Stimulated activated CD8-positive, alpha-beta memory T cell treated with anti-CD3 and anti-CD28 coated beads, Interleukin-15, amount 100 ng/mL, for 24 hours (primary cell): ENCODE measurements at places on chromosomes 7 and 10.

DNA sequence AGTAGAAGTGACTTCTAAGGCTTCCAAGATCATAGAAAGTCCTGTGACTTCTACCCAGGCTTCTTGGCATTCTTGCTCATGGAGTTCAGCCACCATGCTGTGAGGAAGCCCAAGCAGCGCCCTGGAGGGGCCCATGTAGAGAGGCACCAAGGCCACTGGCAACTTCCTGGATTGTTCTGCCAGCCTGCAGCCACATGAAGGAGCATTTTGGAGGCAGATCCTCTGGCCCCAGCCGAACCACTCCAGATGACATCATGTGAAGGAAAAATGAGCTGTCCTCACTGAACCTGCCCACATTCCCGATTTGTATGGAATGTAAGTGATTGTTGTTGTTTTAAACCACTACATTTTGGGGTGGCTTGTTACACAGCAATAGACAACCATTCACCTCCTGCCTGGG, 51.5 kb upstream of the MNX1 start:
- no peak for DNase-seq

GRCh38 chr10:128277267-128277840, 151.1 kb upstream of the MKI67 start:
- DNase-seq, result no peak

GRCh38 chr10:3178042-3178441, 5.5 kb upstream of the PITRM1 start:
- DNase-seq, result no peak

DNA sequence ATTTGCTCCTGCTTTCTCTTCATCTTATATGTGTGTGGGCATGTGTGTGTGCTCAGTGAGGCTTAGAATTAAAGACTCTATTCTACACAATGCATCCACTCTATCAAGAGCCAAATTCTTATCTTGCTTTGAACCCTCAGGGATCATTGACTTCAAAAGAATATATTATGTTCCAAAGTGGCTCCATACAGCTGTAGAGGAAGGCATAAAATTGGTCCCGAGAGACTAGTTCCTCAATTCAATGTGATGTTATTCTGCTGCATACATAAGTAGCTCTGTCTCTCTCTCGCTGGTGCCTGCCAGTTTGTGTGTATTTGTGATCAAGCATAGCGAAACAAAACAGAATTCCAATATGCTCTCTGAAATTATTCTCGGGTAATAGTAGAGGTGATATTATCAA, 997.9 kb upstream of the POT1 start:
- DNase-seq, result no peak

GRCh38 chr7:87797395-87797794, 78.8 kb downstream of the SLC25A40 start:
- DNase-seq, result no peak

DNA sequence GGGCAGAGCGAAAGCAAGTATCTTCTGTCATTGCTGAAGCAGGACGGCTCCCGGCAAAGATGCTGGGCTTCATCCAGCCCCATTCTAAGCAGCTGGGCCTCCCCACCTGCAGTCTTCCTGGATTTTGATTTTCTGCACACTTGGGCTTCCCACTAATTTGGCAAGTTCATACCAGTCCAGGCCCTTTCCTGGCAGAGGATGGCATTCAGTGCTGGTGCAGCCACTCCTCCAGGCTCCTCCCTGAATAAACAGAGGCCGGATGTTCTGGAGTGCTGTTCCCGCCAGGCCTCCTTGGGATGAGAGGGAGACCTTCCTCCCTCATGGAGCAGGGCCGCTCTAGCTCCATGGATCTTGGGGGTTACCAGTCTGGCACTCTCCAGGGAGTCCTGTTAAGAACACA, 3.4 kb downstream of the BAG3 start:
- DNase-seq, result no peak

GRCh38 chr7:105820363-105821066, 55.9 kb downstream of the ATXN7L1 start:
- no peak for DNase-seq

DNA sequence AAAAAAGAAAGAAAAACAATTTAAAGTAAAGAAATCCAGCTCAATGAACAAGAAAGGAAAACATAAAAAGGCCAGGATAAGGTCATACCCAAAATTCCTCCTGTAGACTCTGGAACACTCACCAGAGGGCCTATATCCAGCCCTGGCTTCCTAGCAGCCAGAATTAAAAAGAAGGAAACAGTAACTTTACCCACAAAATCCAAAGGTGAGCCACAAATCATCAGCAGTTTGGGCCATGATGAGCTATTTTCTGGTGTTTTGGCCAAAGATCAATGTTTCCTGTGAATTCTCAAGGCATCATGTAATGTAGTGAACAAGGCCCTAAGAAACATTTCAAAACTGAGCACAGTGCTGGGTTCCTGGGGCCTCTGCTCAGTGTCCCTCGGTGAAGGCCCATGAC, 87.8 kb downstream of the LARP4B start:
- no peak for DNase-seq

DNA sequence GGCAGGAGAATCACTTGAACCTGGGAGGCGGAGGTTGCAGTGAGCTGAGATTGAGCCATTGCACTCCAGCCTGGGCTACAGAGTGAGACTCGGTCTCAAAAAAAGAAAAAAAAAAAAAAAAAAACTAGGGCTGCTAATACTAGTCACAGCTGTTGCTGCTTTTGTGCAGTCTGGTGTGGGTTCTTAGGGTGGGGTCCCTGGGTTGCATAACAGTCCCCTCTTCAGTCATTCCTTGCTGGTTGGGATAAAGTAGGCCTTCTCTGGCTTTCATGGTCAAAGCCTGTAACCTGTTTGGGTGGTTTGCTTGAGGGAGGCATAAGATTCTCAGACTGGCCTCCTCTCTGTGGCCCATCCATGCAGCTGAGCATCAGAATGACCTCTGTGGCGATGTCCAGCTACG, 14.1 kb downstream of the SSMEM1 start:
- DNase-seq, result no peak

GRCh38 chr7:90212149-90212495, 582 bp downstream of the STEAP2 start:
- no peak for DNase-seq

DNA sequence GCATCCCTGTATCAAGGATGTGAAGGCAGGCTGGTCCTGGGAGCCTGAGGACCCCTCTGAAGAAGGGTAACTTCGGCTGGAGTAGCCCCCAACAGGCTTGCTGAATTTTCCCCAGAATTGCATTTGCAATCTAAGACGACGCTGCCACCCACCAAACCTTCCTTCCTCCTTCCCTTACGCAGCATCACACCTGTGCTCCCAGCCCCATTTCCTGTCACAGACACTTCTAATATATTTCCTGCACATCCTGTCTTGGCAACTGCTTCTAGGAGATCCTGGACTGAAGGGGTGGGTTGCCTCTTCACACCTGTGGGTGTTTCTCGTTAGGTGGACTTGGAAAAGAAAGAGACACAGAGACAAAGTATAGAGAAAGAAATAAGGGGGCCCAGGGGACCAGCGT, 9.4 kb upstream of the PGAM1 start:
- DNase-seq, result no peak

DNA sequence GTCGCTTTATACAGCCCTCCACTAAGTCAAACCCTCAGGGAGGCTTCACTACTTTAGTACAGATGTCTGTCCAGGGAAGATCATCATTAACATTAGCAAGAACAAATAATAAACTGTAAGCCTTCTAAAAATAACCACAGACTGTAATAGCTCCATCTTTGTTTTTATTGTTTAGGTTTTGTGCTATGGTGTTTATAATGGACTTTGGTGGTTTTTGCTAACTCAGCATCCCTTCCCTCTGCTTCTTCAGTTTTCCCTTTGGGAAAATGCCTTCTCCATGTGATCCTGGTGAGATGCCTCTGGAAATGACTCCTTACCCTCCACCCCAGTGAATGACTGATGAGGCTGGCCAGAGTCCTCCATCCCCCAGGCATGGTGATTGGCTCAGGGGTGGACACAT, 131.3 kb downstream of the ICA1 start:
- DNase-seq, result no peak

- DNase-seq, result no peak
Observed at GRCh38 chr10:50554995-50555568, 68.7 kb downstream of the SGMS1 start.

- DNase-seq, result no peak
Observed at GRCh38 chr10:132336064-132336746, 4.2 kb downstream of the LRRC27 start.

GRCh38 chr10:99784016-99784726, 1.7 kb downstream of the ABCC2 start:
- DNase-seq, result no peak

GRCh38 chr10:121106611-121107010, 255.4 kb downstream of the WDR11 start:
- no peak for DNase-seq

DNA sequence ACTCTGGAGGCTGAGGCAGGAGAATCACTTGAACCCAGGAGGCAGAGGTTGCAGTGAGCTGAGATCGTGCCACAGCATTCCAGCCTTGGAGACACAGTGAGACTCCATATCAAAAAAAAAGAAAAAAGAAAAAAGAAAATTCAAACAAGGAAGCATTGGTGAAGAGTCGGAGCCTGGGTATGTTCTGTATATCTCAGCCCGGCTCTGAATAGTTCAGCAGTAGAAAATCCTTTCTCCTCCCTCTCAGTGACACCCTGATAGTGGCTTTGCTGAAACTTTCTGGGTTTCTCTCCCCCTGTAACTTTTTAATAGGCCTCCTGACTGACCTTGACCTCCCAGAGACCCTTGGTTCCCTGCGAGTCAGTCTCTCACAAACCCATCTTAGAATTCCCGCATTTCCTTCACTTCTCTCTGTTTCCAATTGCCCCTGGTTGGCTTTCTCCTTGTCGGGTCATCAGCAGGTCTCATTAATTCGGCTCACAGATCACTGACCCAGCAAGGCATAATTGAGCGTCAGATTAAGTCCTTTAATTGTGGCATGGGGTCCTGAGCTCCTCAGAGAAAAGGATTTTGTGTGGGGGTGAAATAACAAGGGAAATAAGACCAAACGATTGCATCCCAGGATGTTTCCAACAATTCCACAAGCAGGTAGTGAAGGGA, 541.6 kb upstream of the NRP1 start:
- DNase-seq, result no peak

- DNase-seq, result no peak
Observed at GRCh38 chr10:17062009-17062408, 67.6 kb downstream of the CUBN start.

GRCh38 chr10:51214207-51215196, 140.2 kb downstream of the PRKG1 start:
- no peak for DNase-seq

DNA sequence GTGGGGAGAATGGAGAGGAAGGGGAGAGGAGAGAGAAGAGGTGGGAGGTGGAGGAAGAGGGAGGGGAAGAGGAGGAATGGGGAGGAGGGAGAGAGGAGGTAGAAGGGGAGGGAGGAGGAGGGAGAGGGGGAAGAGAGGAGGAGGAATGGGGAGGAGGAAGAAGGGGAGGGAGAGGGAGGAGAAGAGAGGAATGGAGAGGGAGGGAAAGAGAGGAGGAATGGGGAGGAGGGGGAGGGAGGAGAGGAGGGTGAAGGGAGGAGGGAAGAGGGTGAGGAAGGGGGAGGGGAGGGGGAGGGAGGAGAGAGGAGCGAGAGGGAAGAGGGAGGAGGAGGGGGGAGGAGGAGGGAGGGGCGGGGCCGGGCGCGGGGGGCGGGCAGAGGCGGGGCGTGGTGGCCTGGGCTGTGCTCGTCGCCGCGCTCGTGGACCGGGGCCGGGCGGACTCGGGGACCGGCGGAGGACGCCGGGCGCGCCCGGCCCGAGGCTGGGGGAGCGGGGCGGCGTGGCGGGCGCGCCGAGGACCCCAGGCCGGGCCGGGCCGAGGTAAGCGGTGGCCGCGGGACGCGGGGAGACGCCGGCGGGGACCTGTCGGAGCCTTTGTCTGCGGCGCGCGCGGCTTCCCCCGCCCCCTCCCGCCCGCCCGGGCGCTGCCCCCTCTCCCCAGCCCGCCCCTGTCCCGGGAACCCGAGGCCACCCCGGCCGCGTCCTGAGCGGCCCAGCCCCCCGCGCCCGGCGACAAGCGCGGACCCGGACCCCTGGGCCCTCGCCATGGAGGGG, at the start of gene SLC29A4:
SLC29A4 (plus strand) TSS at position 401 of the 774 bp plus-strand sequence. CDS start 4,874 bp downstream, outside the sequence.
- no peak for DNase-seq

- DNase-seq, result no peak
Observed at GRCh38 chr10:83289373-83289772, 849.9 kb upstream of the GHITM start.

DNA sequence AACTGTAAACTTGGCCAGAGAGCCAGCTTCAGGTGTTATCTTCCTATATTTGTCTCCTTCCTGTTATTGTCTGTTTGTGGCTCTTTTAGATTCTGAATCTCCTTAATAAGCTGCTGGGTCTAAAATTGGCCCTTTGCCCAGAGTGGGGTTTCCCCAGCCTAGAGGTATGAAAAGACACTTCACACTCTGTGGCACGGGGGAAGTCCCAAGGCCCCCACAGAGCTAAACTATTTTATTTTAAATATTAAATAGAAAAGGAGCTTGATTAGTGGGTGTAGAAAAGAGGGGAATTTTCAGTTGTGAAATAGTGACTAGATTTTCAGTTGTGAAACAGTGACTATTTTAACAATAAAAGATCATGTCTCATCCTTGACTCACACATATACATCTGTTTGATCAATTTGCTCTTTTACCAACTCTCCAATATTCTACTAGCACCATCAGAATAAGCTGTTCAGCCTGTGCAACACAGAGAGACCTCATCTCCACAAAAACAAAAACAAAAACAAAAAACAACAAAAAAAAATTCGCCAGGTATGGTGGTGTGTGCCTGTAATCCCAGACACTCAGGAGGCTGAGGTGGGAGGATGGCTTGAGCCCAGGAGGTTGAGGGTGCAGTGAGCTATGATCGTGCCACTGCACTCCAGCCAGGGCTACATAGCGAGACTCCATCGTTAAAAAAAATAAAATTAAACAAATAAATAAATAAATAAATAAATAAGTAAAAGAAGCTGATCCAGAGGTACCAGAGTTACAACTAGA, 24.9 kb upstream of the ADO start:
- peak; percentile 44 for DNase-seq

GRCh38 chr10:35466170-35466569, 129.9 kb downstream of the CCNY start:
- DNase-seq, result no peak

DNA sequence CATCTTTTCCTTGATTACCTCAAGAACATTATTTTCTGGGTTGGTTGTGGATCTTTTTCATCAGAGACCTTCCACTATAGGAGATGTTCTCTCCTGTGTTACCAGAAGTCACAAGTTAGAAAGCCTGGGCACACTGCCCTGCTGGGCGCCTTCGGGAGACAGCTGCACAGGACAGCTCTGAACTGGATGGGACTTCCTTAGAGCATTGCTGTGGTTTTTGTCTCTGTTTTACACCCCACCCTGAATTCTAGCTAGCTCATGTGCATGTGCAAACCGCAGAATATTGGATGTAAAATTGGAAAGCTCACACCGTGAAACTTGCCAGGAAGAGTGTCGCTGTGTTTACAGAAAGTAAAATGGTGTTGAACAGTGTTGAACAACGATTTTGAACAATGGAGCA, 54.4 kb upstream of the SEC61G start:
- DNase-seq, result no peak
